Stimulated activated CD8-positive, alpha-beta memory T cell treated with anti-CD3 and anti-CD28 coated beads, Interleukin-2, amount 100 ng/mL, for 1 hour (primary cell): ENCODE measurements at places on chromosomes 4 and X.

DNA sequence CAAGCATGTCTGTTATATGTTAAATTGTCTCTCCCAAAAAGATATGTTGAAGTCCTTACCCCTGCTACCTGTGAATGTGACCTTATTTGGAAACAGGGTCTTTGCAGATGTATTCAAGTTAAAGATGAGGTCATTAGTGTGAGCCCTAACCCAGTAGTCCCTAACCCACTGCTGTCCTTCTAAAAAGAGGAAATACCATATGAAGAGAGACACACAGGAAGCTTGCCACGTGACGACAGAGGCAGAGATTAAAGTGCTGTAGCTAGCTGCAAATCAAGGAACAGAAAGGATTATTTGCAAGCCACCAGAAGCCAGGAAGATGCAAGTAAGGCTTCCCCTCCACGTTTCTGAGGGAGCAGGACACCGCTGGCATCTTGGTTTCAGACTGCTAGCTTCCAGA, 150.1 kb downstream of the HNRNPD start:
- no peak for DNase-seq

DNA sequence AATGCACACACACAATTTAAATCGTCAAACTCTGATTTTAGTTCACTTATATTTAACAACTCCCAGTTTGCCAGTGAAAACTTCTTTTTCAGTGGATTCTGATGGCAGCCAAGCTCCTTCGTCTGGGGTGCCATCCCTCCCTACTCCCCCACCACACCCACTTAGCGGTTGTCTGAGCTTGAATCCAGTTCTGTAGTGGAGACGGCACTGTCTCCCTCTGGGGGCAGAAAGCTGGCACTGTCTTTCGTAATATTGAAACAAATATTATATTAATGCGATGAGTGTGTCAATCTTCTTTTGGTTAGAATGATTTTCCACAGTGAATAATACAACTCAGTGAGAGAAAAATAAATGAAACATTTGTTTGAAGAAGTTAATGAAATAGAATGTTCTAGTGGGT, 5.4 kb downstream of the MEPE start:
- no peak for DNase-seq

GRCh38 chr4:125826801-125827695, 512.3 kb downstream of the FAT4 start:
- no peak for DNase-seq

- DNase-seq: no peak
These were observed 35.4 kb downstream of the RBBP7 start for GRCh38 chrX:16834806-16835205.

- DNase-seq: no peak
These were observed 1.8 kb downstream of the SPIN4 start for GRCh38 chrX:63349307-63349706.

DNA sequence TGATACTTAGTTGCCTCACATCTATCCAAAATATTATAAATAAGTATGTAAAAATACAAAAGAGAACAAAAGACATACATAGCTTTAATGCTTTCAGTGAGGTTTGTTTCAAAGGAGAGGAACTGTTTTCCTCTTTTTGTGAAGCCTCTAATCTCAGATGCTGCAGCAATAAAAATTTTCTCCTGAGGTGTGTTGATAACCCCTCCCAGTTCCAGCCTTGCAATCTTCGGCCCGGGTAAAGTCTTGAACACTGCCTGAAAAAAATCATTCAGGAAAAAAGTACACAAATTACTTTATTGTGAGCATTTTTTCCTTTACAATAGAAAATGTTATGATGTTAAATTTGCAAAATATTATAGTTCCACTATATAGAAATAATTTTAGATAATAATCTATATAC, 8.8 kb downstream of the BBS7 start:
- DNase-seq: no peak

DNA sequence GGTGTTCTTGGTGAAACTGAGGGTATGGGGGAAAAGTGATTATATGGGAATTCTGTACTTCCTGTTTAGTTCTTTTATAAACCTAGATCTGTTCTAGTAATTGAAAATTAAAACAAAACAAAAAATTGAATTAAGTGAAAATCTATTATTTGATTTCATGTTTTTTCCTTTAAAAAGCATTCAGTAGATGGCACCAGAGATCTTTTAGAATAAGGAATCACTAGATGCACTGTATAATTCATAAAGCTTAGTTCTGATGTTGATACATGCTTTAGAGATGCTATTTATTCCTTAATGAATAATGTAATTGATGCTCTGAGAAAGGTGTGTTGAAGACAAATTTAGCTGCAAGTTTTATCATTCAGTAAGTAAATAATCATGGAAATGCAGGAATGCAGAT, 87.3 kb downstream of the LCORL start:
- no peak for DNase-seq

- no peak for DNase-seq
These were observed 243.4 kb upstream of the GRID2 start for GRCh38 chr4:92060333-92060732.

DNA sequence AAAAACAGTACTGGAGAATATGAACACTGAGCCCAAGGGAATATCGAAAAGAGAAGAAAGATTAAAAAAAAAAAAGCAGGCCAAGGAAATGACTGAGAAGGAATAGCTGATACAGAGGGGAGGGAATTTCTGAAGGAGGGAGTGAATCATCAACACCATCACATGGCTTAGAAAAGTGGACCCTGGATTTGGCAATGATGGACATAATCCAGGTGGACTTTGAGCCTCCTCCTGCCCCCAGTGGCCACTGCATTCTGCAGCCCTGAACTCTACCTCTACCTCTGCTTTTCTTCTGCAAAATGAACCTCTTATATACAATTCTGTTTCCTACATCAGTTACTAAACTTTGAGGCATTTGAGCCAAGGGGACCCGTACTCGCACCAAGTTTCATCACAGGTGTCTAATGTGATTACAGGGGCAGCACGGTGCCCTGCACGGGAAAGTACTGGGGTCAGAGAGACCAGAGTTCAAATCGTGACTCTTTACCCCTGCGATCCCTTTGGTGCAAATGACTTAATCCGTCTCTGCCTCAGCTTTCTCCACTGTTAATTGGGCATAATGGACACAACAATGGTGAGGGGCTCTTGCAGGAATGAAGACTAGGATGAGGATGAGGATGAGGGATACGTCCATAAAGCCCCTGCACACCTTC, 1.1 kb downstream of the OCIAD2 start:
- no peak for DNase-seq

GRCh38 chr4:122766950-122767349, 34.4 kb downstream of the BBS12 start:
- no peak for DNase-seq

DNA sequence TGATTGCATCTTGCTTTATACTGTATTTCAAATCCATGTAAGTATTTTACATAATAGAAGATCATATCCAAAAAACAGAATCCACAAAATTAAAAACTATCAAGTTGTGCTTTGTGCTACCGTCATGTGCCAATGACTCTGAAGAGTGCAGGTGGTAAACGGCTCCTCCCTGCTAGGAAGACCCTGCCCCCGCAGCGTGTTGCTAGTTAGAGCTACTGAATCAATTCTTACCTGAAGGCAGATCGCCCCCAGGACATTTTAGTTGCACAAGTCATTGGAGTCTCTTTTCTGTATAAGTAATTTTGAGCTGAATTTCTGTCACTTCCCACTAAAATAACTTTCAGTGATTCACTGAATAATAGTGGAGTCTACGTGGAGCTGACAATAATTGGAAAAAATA, 599.5 kb upstream of the ZFP42 start:
- DNase-seq: no peak

DNA sequence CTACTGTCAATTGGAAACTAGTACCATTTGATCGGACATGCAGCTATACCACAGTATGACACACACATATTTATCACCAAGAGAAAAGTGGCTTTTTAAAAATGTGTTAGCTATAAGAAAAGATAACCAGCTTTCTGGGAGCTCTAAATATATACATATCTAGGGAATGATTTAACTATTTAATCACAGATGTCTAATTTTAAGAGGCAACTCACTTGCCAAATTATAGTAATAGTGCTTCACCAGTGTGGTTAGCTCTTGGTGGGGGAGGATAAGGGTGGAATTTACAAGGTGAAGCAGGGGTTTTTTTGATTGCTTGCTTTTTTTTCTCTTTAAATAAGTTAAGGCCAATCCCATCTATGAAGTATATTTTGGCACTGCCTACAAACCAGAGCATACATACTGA, 547.7 kb upstream of the DIPK2B start:
- DNase-seq: no peak

DNA sequence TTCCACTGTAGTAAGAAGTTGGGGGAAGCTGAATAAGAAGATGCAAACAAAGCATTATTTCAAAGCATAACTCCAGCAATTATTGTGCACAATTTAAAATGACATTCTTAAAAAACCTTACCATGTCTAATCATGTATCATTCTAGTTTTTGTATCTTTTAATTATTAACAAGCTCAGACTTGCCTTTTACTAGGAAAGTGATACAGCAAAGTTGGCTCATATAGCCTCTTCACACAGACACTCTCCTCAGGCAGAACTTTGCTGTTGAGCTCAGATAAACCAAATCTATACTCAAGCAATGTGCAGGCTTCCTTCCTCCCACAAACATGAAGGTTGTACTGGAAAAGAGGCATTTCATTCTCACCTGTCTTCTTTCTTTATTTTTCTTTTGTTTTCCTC, 358.7 kb upstream of the EMCN start:
- no peak for DNase-seq

GRCh38 chr4:105458001-105458400, 15.9 kb downstream of the PPA2 start:
- DNase-seq: no peak

GRCh38 chr4:18103876-18104605, 82.5 kb upstream of the LCORL start:
- no peak for DNase-seq

DNA sequence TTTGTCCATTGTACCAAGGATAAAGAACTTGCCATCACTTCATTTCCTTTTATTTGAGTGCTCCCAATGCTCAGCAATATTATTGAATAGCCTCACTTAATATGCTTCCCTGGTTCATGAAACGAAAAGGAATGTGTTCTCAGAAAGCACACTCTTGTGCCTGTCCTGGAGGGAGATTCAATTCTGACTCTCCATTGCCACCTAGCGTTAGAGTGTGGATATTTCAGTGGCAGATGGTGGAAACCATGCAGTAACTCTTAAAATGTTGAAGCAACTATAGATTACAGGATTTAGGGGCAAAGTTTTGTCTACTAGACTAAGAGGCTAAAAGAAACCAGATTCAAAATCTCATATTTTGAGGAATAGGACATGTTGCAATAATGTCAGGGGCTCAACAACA, 36.0 kb downstream of the GAB3 start:
- no peak for DNase-seq

DNA sequence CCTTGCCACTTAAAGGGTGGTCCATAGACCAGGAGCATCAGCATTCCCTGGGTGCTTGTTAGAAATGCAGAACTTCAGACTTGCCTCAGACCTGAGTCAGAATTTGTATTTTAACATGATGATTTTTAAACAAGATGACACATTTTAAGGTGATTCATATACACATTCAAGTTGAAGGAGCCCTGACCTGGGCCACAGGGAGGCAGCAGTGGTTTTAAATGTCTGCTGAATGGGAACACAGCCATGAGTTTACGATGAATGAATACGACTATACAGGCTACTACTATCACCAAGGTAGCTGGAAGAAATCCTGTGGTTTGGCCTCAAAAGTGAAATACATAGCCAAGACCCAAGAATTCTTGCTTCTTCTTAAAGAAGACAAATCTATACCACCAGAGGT, 2.9 kb downstream of the HDAC8 start:
- no peak for DNase-seq

GRCh38 chr4:137359691-137360315, 172.5 kb downstream of the PCDH18 start:
- DNase-seq: no peak

- DNase-seq: no peak
These were observed 202.6 kb downstream of the SPOCK3 start for GRCh38 chr4:167031534-167032156.

DNA sequence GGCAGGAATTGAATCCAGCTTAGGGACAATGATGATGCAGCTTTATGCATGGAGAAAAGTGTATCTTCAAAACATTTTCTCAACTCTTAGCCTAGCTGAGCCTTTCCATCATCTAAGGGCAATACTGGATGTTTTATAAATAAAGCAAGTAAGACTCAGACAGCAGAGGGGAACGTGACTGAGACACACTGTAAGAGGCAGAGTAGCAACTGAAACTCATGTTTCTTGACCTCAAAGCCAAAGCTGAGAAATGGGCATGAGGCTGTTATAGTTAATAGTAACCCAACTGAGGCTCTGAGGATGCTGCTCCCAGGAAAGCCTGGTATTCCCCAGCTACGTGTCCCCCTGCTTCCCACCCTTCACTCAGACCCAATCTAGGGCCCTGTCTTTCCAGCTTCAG, 44.6 kb downstream of the ARHGEF9 start:
- no peak for DNase-seq

DNA sequence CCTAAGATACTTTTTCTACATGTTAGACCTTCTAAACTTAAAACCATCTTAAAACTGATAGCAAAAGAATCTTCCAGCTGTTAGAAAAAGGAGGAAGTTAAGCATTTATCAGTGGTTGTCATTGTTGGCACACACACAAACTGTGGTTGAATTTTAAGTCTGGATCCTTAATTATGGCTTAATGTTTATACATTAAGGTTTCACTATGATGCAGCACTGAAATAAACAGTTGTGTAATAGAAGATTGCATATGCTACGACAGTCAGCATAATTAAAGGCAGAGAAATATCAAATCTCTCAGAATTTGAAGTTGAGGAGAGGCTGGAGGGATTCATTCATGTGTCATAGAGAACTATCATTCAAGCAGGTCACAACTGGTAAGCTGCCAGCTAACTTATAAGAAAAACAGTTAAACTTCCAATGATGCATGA, 32.3 kb downstream of the ADGRA3 start:
- no peak for DNase-seq

DNA sequence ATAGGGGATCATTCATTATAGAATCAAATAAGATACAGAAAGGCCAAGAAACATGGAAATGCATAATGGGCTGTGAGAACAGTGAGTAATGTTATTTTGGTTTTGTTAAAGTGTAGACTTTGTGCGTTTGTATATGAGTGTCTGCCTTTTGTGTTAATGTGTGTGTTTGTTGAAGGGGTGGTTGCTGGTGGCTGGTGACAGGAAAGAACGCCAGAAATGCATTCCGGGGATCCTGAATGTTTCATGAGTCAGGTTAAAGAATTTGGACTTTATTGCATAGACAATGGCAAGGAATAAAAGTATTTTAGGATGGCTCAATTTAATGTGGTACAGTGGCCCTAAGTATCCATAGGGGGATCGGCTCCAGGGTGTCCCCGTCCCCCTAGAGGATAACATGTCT, 1228.9 kb downstream of the PCDH7 start:
- DNase-seq: no peak

GRCh38 chrX:118978451-118978850, 4.0 kb downstream of the LONRF3 start:
- no peak for DNase-seq

DNA sequence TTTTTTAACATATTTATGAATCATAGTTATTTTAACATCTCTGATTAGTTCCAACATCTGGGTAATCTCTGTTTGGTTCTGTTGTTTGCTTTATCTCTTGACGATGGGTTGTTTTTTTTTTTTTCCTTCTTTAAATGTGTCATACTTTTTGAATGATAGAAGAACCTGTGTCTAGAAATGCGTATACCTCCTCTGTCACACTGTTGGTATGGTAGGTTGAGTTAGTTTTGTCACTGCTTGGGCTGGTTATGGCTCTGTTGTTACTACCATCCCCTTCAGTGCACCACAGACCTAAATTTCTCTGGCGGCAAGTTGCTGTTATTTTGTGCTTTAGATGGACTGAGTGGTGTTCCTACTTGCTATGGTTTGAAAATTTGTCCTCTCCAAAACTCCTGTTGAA, 16.8 kb downstream of the STIM2 start:
- DNase-seq: no peak
